ENCODE measurements at places on chromosomes 7 and 10. TPM values are rescaled to one million over a fixed set of nuclear protein-coding genes. Genes with fewer than 3 reads are reported as not detected.

DNA sequence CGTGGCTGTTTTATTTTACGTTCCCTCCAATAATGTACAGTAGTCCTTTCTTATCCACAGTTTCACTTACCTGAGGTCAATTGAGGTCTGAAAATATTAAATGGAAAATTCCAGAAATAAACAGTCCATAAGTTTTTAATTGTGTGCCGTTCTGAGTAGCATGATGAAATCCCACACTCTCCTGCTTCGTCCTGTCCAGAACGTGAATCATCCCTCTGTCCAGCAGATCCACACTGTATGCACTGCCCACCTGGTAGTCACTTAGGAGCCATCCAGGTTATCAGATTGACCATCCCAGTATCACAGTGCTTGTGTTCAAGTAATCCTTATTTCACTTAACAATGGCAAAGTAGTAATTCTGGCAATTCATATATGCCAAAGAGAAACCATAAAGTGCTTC, 46.3 kb downstream of the STARD3NL start:
- H3K27ac ChIP-seq = no peak overlapping the region
- no peak for DNase-seq
- H3K27me3 ChIP-seq = no peaks in the 10 kb centered on the region
- H3K4me1 ChIP-seq = no peaks in the 10 kb centered on the region

DNA sequence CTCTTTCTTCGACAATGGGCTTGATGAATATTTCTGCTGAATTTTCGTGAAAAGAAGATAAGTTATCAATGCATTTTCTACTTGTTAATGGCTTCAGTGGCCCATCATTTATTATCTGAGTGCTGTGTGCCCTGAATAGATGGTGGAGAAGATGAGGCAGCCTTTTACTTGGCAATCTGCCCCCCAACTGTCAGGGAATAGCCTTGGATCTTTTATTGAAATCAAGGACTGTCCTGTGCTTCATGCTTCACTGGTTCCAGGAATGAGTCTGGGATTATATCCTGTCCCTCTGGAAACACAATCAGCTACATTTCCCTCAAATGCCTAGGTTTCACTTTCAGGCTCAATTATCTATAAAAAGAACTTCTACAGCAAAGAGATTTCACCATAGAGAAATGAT, 75.9 kb upstream of the NXPH1 start:
- DNase-seq = no peak
- H3K27ac ChIP-seq = no peak overlapping the region
- no peaks in the 10 kb centered on the region for H3K36me3 ChIP-seq

GRCh38 chr7:149558149-149558861, 60.7 kb upstream of the ZNF746 start:
- H3K4me3 ChIP-seq = no peak overlapping the region
- no peak for DNase-seq
- no peaks in the 10 kb centered on the region for H3K27me3 ChIP-seq
- H3K36me3 ChIP-seq = peaks cover 8% of the 10 kb centered on the region
- H3K27ac ChIP-seq = no peak overlapping the region

Gene PKD2L1
- polyA plus RNA-seq = not detected

All from GM12878 (cell line).